ENCODE measurements at places on chromosomes 6 and 20.

DNA sequence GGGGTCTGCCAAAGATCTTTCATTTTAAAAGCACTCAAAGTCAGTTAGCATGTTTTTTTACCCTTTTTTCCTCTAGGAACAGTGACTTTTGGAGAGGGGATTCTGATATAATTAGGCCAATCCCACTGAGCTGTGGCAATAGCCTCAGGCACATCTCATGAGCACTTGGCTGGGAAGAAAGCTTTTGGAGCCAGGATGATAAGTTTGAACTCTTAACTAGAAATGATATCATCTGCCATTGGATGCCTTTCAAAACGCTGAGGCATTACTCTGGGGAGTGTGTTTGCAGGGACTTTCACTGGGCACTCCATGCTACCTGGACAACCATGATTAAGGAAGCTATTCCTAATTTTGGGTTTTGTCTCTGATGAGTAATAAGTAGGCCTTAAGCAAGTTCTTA is 3.7 kb downstream of the SCGN start:
- no peak for DNase-seq

DNA sequence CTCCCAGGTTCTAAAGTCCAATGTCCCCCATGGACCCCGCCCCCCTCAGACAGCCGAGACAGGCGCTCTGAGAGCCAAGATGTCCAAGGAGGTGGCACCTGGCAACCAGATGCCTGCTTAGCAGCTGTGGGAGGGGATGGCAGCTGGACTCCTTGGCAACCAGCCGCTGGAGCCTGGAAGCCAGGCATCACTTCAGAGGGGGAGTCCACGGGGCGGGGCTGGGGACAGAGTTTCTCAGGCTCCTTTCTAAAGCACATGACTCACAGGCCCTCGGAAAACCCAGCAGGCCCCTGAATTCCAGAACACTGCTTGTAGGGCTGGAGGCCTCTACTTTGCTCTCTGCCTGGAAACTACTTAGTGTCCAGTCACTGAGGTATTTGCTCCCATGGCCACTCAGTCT is 51.5 kb downstream of the PREX1 start:
- no peak for DNase-seq

- DNase-seq = peak; percentile 75
These were observed at the start of gene FERMT1 for GRCh38 chr20:6122873-6123648. Gene FERMT1, minus strand, starts transcription at chr20:6123030. Its CDS starts 3,476 bp downstream, at chr20:6119554.

DNA sequence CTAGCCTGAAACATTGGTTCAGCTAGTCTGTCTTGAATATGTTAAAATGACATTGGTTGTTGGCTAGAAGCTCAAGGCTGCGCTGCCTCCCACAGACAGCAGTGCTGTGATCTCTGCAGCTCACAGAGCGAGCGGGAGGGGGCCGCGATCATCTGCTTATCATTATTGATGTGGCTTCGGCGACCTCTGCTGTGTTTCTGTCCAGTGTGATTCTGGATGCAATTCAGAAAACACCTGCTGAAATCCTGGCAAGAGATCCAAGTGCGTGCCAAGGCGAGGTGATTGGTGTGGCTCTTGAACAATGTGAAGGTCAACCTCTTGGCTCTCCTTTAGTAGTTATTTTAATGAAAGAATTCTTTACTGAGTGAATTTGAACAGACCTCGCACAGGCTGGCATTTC is 142.3 kb upstream of the SASH1 start:
- peak; percentile 45 for DNase-seq

- DNase-seq = no peak
These were observed 25.3 kb downstream of the BFSP1 start for GRCh38 chr20:17505636-17506517.

GRCh38 chr20:54468082-54468481 is 7.3 kb upstream of the DOK5 start:
- DNase-seq = no peak

- DNase-seq = no peak
These were observed 59.5 kb downstream of the GNAS start for GRCh38 chr20:58911970-58912369.

- no peak for DNase-seq
These were observed 106.1 kb upstream of the ASF1A start for GRCh38 chr6:118787724-118788423.

GRCh38 chr6:135403584-135403983 is 94.0 kb downstream of the AHI1 start:
- DNase-seq = no peak

GRCh38 chr6:15512126-15512525 is 150.7 kb downstream of the DTNBP1 start:
- no peak for DNase-seq

- DNase-seq = no peak
These were observed 21.6 kb downstream of the GPR6 start for GRCh38 chr6:109999740-110000139.

DNA sequence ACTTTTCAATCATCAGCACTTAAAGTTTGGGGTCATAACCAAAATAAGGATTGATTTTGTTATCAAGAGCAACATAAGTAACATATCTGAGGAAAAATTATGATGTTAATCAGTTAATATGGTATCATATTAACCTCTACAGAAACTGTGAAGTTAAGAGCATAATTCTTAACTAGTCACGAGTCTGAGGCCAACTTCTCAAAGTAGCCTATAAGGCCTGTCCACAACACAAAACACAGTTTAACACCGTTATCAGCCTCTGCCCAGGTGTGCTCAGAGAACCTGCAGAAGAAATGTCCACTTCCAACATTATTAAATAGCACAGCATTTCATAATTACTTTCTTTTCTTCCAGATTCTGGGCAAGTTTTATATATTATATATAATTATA is 1.1 kb downstream of the STX7 start:
- DNase-seq = no peak

- DNase-seq = no peak
These were observed 72.0 kb upstream of the BACH2 start for GRCh38 chr6:90368601-90369000.

DNA sequence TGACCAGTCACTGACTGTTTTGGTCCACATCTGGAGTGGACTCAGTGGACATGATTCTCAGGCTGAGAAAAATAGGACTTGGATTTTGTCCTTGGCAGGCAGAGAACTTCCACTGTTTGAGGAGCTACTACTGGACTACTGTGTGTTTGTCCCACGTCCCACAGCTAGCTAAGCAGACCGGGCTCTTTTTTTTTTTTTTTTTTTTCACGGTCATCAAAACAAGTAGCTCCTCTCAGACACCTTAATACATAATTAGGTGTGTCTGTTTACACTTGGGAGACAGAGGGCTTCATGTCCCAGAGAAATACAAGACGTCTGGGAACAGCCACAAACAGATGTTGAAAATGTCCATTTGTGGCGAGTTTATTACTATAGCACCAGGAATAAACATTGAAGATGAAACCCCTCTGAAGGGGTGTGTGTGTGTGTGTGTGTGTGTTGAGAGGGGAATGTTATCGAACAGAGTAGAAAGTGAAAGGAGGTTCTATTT is 155.0 kb upstream of the SUPT3H start:
- DNase-seq = no peak

DNA sequence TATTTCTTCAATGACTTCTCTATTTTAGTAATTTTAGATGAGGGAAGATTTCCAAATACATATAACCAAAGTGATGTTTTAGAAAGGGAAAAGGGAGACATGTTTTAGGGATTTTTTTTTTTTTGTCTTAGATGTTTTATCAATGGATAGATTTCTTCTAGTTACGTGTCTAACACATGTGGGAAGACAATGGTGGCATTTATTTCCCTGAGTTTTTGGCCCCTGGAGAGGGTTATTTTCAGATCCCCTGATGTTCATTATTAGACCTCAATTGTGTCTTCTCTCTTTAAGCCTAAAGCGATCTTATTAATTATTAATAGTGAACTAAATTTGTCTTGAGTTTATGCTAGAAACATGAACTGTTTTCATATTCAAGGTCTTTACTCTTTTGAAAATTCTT is 30.3 kb downstream of the TRMT11 start:
- DNase-seq = no peak

DNA sequence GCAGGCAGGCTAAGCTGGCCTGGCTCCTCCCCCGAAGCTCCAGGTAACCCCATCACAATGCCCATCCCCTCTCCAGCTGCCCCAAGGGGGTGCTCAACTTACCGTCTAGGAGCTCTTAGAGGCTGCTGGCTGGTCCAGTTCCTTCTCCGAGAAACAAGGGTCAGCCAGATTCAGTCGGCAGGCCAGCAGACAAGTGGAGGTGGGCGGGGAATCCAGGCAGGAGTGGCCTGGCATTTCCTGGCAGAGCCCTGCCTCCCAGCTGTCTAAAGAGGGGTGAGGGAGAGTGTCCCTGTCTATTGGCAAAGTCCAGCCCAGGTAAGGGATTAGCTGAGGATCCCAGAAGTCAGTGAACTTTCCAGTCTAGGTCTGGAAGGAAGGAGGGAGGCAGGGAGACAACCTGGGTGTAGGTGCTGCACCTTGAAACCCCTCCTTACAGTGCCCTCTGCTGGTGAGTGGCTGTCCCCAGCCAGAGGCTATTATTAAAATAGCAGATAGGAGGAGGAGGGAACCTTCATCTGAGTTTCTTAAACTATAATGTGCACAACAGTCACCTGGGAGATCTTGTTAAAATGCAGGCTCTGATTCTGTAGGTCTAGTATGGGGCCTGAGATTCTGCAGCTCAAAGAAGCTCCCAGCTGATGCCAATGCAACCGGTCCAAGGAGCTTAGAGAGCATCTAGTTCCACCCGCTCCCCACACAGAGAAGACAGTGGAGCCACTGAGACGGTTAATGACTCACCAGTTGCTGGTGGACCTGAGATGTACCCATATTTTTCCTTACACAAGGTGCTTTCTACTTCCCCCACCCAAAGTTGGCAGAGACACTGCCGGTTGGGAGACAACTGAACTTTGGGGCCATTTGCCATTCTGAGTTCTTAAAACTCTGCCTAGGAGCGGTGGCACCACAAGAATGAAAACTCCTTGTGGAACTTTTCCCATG is at the start of gene UNC5CL:
Gene UNC5CL, minus strand, starts transcription at position 162 of the 939 bp plus-strand sequence. CDS start 4,147 bp downstream, outside the sequence.
- peak; percentile 11 for DNase-seq
